ENCODE measurements at places on chromosomes 6 and 20.

DNA sequence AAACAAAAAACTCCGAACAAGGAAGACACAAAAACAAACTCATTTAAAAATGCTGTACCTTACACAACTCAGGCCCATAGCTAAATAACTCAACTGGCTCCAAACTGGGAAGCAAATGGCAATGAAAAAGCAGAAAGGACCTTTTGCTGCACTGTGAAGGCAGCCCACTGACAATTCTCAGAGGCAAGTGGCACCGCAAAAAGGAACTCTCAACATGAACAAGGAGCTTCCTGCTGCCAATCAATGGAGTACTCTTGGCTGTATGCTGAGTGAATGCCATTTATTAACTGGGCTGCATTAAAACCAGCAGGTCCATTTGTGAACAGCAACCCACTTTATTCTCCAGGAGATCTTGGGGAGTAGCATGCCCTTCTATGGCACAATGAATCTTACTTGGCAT, 209.9 kb downstream of the PTPRK start:
- DNase-seq, result no peak

DNA sequence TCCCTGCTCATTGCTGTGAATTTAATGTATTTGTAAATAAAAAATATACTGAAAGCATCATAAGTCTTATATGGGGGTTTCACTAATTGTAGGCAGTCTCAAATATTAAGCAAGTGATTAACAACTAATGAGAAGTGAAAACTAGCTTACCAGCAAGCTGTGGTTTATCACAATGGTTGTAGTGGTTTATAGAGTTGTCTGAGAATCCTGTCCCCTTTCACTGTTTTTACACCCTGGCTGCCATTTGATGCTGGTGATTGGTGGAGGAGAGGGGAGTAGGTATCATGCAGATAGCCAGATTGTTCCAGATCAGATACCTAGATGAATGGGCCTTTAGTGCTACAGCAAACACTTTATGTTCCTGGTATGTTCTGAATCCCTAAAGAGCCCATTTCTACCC, 6.0 kb downstream of the MKKS start:
- no peak for DNase-seq

DNA sequence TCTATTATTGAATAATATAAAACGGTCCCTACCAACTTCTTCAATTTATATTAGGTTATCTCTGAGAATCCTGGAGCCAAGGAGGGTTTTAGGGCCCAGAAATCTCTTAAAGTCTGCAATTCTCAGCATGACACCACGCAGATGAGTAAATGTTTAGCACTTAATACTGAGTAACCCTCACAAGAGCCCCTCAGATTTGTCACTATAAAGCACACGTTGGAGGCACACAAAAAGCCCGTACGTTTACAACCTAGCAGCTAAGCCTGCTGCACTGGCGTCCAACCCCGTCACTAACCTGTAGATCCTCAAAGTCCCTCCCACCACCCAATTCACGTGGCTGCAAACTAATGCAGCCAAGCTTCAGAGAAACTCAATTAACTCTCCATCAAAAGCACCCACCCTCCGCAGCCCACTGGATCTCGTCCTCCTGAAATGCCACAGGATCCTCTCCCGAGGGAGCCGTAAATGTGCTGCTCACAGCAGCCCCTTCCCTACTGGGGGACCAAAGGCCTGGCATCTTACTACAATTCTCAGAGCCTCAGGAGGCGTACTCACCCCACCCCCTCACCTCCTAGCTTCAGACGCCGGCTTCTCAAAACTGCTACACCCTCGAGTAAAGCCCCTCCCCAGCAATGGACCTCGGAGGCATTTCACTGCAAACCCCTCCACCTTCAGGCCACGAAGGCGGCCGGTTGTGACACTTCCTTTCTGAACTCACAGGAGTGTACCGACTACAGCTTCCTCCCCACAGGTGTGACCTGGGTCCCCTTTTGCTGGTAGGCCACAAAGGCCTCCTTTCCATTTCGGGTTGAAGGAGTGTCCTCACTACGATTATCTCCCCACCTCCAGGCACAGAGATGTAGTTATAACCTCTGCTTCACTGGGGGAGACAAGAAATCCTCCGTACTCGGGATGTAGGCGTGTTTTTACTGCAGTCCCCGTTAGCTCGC, 909 bp downstream of the CPNE1 start:
- peak; percentile 19 for DNase-seq

GRCh38 chr6:63734923-63735322, 99.3 kb downstream of the PHF3 start:
- no peak for DNase-seq

DNA sequence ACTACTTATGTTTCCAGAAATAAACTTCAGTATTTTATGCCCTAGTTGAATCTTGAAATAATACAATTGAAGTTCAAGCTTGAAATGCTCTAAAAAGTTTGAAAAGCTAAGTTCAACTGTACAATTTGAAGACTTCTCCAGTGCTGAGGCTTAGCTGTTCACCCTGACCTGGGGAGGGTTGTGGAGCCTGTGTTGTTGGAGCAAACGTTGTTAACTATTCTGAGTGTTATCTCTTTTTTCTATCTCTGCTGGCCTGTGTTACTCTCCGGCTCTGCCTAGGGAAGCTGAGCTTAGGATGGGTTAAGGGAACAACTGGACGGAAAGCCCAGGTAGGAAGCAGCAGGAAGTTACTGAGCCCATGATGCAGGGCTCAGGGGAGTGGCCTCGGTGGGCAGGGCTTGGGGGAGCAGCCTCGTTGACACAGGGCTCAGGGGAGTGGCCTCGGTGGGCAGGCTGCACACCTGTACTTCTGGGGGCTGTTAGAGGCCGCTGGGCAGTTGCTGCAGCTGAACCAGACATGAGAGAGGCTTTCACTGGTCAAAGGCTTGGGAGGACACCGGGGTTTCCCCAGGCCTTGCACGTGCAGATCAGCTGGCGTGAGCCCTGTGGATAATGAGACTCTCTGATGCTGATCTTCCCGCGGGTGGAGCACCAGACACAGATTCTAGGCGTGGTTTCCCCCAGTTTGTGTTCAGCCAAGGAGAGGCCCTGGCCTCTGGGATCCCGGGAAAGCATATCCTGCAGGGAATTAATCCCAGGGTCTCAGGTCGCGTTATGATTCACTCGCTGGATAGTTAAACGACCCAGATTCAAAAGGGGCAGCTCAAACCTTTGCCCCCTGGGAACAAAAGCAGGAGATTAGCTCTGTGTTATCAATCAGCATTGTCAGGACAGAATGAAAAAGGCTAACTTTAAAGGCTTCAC, 58.9 kb downstream of the ERMARD start:
- DNase-seq, result no peak

GRCh38 chr6:111358454-111358853, 124.6 kb downstream of the REV3L start:
- no peak for DNase-seq

DNA sequence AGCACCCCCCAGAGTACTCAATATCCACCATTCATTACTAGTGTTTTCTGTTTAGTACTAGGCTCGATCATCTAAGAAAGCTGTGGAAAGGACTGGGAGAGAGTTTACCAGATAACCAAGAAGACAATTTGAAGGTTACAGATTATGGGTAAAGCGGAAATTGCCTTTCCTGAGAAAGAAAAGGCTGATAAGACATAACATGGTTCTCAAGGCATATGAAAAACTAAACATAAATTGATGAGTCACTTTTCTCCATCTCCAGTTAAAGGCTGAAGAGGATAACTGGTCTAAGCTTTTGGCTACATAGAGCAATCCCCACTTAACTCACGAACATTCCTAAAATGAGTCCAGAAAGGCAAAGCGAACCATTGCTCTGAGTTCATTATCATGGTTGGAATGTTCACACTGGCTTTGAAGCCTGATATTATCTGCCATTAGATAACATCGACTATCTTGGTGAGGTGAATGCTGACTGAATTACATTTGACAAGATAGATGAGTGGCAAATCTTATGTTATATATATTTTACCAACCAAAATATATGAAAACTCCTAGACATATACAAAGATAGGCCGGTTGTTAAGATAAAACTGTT, 65.8 kb downstream of the BTBD9 start:
- DNase-seq, result no peak

DNA sequence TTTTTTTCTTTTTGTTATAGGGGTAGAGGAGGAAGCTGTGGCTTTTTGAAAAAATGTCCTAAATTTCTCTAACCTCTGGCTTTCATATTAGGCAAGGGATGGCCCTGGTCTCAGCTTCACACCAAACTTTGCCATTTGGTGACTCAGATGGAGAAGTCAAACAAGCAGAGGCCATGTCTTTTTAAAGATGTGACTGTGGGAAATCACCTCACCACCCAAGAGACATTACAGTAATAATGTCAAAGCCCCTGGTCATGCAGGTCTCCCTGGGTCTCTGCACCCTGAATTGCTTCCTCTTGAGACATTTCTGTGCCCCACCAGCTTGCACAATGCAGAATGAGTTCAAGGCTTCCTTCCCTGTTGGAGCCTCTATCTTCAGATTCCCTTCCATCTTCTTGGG, 39.5 kb upstream of the ADGRF5 start:
- DNase-seq, result peak; percentile 87

- no peak for DNase-seq
These were observed 5.7 kb downstream of the SOD2 start for GRCh38 chr6:159687341-159687740.

DNA sequence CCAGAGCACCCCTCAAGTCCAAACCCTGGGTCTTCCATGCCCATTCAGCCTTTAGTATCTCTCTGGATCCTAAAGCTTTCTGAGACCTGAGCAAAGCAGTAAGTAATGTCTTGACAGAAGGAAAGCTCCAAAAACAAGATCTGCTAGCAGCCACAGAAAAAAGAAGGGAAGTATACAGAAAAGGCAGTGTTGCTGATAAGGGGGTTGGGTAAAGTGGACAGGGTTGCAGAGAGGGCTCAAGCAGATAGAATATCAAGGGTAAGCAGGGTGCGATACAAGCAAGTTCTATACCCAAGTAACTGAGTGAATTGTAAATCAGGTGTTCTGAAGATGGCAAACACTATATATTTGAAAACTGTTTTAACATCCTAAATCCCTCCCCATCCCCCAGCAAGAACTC, 113.4 kb upstream of the CARMIL1 start:
- no peak for DNase-seq

GRCh38 chr20:57469418-57470211, 55.3 kb downstream of the CTCFL start:
- DNase-seq, result no peak

- no peak for DNase-seq
These were observed 979.6 kb upstream of the MAP3K7 start for GRCh38 chr6:91566467-91566866.

GRCh38 chr6:167393731-167394130, 68.8 kb downstream of the TTLL2 start:
- DNase-seq, result no peak

DNA sequence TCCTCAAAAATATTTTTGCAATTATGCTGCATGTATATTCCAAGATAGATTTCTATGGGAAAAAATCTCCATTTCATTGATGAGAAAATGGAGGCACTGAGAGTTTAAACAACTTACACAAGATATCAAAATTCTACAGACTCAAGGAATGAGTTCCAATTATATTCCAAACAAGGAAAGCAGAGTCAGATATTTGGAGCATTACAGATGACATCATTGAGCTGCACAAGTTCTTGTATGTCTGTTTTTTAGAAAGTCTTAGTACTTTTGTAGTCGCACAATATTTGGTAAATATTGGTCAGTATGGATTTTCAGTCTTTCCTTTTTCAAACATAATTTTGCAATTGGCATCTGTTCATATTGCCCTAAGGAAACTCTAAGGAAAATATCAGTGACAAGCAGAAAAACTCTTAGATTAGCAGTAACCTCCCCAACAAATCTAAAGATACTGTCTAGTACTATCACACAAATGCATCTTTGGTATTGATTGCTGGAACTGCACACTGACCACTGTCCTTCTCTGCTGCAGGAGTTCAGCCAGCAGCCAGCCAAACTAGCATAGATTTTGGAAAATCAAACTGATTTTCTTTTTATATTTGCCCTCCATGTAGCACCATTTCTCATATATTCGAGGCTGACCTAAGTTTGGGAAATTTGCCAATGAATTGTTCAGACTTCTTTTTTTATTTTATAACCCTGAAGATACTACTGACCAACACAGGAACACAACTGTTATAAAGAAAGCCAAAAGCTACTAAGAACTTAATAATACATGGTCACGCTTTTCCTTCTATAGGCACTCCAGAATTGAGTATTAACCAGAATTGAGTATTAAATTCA, 51.7 kb upstream of the TBX18 start:
- no peak for DNase-seq

- no peak for DNase-seq
These were observed 42.3 kb downstream of the STK4 start for GRCh38 chr20:45008521-45009049.

GRCh38 chr20:33933469-33933909, 60.2 kb upstream of the RALY start:
- DNase-seq, result peak; percentile 78

GRCh38 chr20:57038608-57039440, 227.6 kb downstream of the BMP7 start:
- no peak for DNase-seq

DNA sequence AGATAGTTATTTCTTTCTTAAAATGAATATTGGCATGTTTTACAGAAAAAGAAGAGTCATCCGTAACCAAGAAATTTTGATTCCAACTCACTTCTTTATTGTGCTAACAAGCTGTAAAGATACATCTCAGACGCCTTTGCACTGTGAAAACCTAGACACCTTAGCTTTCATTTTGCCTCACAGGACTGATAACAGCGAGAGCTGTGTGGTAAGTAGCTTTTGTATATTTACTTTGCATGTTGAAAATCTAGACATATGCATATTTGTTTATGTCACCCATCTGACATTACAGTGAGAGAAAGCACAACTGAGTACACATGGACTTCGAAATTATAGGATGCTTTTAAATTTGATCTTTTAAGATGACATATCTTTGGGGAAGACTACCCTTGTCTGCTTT, 64.7 kb downstream of the CCN2 start:
- no peak for DNase-seq

DNA sequence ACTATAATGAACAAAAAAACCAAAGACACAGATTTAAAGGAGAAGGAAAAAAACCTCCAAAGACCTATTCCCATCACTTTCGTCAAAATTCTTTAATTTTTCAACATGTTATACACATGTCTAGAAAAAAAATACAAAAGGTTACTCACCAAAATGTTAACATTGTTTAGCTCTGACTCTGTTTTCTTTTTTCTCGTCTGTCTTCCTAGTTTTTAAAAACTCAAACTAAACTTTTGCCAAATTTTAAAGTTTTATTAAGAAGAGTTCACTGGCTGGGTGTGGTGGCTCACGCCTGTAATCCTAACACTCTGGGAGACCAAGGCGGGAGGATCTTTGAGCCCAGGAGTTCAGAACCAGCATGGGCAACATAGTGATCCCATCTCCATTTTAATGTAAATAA, 10.8 kb downstream of the MCUR1 start:
- DNase-seq, result no peak

- DNase-seq, result no peak
These were observed 139.4 kb upstream of the ID4 start for GRCh38 chr6:19697744-19698290.

All from inflammatory macrophage treated with lipopolysaccharide for 1 hour (primary cell).